Stimulated activated CD4-positive, alpha-beta T cell treated with anti-CD3 and anti-CD28 coated beads, Interleukin-12 subunit alpha, Interleukin-12 subunit beta, amount 100 ng/mL, for 4 hours (primary cell): ENCODE measurements at places on chromosomes 5 and 9.
A peak's percentile ranks its signal among the peaks of the same experiment; 100 is the strongest.

- DNase-seq, result no peak
Measured at GRCh38 chr5:112958093-112959088, 18.2 kb upstream of the DCP2 start.

- no peak for DNase-seq
Measured at GRCh38 chr5:151234476-151235238, 10.8 kb upstream of the CCDC69 start.

DNA sequence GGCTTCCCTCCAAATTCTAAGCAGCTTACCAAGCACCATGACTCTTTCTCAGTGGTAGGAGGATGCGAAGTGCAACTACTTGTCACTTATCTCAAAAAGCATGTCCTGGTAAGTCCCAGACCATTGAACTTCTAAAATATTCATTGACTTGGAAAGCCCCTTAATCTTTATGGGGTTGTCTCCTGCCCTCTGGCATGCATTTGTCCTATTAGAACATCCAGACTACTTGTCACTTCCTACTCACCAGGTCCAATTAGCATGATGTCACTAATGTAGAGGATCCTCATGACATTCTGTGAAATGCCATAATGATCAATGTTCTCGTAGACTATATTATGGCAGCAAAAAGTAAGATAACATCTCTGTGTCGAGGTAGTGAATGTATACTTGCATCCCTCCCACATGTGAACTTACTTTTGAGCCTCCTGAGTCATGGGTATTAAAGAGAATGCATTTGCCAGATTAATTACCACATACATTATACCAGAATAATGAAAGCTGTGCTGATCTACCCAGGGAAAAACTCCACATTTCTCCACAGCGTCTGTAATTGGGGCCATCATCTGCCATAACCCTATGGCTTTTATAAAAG is 63.5 kb upstream of the RAD23B start:
- DNase-seq, result no peak

DNA sequence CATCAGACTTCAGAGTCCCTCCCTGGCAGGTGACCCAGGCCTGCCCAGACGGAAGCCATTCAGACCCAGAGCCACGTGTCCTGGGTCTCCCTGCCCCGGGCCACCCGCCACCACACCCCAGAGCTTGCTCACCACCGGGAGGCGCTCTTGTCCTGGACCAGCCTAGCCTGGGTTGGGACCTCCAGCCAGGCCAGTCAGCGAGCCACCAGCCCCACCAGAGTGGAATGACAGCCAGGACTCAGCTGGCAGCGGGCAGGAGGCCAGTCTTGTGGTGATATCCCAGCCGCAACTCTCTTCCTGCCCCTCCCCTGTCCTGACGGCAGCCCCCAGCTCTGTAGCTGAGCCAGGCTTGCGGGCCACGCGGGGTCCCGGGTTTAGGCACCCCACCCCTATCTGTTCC is 1.7 kb upstream of the PTGDS start:
- peak; percentile 12 for DNase-seq

DNA sequence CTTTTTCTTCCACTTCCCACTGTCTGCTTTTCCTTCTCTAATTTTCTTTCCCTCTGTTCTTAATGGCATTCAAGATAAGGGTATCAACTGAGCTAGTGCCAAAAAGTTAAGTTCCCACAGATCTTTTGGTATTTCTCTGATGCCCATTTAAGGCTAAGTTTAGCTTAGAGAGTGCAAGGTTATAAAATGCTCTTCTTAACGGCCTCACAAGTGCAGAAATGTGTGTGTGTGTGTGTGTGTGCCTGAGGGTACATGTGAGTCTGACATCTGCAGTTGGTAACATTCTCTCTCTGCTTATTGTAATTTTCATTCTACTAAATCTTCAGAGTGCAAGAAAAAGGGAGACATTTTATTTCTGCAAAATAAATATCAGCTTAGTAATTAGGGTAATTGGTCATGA is 24.2 kb downstream of the FBN2 start:
- DNase-seq, result no peak

- DNase-seq, result no peak
Measured at GRCh38 chr5:57157131-57157530, 16.7 kb upstream of the GPBP1 start.

DNA sequence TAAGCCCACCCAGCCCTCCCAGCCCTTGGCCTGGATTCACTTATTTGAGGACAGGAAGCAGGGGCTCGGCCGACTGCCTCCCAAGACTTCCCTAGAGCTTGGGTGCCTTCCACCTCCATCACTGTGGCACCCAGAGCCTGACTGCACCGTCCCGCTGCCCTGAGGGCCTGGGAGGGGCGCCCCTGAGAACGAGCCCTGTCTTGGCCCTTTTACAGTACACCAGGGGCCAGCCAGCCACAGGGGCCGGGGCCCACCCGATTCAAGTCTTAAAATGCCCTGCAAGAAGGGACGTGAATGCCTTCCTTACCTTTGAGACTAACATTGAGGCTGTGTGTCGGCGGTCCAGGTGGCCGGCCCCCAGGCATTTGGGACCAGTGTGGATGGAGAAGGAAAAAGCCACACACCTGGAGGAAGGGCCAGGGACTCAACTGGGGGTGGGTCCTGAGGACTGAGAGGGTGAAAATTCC is 16.8 kb downstream of the FAM78A start:
- DNase-seq, result no peak

DNA sequence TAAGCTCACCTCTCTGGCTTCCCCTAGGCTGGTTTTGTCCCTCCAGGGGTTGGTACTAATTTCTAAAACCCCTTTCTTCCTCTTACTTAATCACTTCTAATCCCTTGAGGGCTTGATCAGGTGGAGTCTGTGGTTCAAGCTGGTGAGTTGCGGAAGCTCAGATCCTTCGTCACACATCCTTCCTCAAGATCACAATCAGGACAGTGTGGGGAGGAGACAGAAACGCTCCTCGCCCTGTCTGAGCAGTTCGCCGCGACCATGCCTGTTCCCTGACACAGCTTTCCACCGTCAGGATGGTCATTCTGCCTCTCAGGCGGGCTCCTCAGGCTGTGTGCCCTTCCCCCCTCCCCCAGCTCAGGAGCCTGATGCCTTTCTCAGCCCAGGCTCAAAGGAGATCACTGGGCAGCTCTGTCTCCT is 24.3 kb downstream of the CPLX2 start:
- no peak for DNase-seq

GRCh38 chr9:5449521-5450358 is 602 bp upstream of the CD274 start:
- DNase-seq, result no peak

DNA sequence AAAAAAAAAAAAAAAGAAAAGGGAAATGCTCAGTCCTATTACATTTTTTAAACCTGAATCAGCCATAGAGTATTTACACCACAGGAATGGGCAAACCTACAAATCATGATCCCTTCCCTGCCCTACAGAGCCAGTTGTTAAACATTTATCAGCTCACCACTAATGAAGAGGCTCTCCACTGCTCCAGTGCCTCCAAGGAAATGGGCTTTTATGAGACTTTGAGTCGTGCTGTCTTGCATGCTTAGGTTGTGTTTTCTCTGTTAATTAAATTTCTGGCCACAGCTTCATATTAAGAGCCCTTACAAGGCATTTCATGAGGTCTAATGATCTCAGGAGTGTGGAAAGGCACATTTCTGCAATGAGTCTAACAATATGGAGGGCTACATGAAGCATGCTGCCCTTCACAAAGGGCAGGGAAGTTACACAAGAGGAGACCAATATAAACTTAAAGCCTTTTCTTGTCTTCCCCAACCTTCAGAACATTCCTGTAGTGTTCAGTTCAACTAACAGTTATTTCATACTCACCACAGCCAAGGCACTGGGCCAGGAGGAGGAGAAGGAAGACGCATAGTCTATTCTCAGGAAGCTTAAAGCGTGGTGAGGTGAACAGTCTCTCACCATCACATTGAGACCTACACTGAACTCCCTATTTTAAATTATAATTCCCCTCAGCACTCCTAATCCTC is 140.1 kb upstream of the ABCA1 start:
- DNase-seq, result no peak

DNA sequence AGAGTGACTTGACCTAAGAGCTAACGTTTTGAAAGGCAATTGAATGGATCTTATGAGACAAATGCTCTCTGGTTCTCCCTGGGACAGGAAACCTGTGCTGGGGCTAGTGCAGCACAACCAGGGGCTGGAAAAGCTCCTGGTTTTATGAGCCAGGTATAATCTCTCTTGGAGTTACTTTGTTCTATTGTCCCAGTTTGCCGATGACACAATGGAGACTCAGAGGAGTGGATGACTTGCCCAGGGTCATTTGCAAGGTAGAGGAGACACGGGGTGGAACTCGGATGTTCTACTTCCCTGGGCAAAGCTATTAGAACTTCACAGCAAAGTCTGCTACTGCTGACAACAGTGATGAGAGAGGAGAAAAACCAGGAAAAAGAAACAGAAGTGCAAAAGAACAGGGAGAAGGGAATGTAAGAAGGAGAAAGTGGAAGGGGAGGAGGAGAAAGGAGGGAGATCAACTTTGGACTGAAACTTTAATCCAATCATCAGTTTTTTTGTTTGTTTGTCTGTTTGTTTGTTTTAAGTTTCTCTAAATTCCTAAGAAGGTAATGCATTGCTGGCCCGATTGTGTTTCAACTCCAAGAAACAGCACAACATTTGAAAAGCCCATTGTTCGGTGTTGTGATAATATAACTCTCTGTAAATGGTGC is 7.4 kb upstream of the GSN start:
- no peak for DNase-seq

DNA sequence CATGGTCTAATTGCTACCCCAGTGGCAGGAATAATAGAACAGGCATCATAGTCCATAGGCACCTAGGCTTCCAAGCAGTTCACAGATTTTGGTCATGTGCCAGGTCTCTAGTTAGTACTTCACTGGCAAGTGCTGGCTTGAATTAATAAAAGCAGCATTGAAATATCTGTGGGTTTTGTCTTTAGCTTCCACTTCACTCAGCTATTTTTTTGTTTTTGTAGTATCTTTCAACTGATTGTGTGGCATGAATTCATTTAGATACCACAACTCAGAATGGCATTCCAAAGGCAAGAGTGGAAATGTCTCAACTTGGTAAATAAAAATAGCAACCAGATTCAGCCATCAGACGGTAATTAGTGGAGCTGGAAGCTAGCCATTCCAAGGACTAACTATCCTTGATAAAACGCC is 27.9 kb upstream of the ITGA2 start:
- DNase-seq, result no peak

GRCh38 chr5:85000671-85001070 is 616.0 kb upstream of the EDIL3 start:
- no peak for DNase-seq

- no peak for DNase-seq
Measured at GRCh38 chr9:89524963-89525362, 27.1 kb upstream of the SEMA4D start.

DNA sequence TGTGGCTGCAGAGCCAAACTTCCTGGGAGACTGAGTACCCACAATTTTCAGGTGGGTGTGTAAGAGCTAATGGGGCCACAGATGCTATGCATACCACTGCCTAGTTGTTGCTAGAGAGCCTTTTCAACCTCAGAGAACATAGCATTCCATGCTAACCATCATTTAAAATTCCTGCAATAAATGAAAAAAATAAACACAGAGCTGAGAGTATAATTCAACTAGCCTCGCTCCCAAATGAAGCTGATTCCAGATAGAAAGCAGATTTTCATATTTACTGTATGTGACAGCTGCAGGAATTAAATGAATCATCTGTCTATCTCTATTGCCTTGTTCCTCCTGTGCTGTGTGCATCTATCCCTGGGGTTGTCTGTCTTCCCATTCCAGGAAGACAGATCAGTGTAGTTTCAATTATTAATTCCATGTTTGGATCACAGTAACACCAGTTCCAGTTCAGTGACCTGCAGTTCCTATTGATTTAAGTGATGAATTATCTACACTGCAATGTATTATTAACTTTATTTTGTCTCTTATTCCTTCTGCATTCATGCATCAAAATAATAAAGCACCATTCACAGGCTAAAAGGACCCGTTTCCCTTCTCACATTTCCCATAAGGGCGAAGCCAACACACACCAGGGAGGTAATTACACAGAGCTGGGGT is 324.5 kb downstream of the SLIT3 start:
- no peak for DNase-seq

DNA sequence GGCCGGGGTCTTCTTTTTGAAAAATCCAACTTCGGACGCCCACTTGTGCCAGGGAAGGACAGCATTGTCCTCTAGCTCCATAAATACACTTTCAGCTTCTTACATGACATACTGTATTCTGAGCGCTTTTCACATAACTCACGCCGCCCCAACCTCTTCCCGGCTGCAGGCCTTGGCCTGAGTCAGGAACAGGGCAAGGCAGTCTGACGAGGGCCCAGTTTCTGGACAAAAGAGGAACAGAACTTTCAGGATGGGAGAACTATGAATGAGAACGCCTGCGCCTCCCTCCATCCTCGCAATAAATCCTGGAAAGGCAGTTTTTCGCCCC is 650 bp downstream of the DCTN4 start:
- no peak for DNase-seq

- DNase-seq, result no peak
Measured at GRCh38 chr9:35114840-35115628, 628 bp downstream of the ATOSB start.

- DNase-seq, result no peak
Measured at GRCh38 chr5:76971511-76971910, 18.7 kb downstream of the CRHBP start.

DNA sequence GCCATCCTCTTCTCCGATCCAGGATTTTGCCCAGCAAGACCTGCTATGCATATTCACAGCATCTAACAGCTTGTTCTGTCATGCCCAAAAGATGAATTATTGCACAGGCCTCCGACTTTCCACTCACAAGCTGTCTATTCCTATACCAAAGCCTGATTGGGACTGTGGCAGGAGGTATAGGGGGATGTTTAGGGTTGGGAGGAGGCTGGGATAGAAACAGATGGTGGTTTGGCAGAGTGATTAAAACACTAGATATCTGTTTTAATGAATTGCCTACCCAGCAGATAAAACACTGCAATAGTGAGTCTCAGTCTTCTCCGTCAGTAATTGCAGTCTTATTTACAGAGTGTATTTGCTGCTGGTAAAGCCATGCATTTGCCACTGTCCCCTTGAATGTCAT is 215.3 kb downstream of the TLR4 start:
- no peak for DNase-seq

DNA sequence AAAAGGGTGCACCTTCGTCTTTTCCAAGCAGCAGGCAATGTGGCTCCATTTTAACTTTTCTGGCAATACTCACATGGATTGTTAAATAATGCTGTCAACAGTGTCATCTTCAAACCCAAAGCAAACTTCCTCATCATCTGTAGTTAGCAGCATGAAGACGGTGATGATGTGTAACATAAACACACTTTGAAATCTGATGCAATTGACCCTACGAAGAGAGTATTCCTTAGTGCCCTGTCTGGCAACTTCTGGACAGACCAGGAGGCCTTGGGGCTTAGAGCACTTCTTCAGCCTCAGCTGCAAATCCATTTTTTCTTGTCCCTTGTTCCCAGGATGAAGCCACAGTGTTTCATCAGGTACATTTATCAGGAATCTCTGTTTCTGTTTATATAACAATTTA is 149.1 kb downstream of the GHR start:
- DNase-seq, result no peak

- no peak for DNase-seq
Measured at GRCh38 chr5:149782895-149783586, 52.9 kb downstream of the PPARGC1B start.
